ENCODE measurements at places on chromosomes 2 and 18.

- DNase-seq = no peak
These were observed 120.5 kb upstream of the MC4R start for GRCh38 chr18:60493066-60493465.

DNA sequence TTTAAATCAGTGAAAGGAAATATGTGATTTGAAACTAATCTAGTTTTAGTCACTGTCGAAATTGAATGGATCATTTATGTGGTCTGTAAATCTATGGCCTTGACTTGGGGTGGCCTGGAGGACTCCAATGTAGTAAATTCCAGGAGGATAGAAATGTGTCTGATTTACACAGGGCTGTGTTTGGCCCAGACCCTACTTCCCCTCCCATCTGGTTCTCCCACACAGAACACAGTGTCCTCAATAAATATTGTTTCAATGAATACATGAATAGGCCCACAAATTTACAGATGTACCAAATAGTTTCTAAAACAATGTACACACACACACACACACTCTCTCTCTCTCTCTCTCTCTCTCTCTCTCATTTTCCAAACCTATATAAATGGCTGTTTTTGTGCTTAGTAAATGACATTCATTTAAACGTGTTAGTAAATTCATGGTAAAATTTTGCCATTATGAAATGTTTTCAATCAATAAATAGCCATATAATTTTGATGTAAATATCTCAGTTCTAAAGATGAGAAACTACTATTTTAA, 1.9 kb downstream of the CCDC68 start:
- DNase-seq = no peak

GRCh38 chr2:187379869-187380268, 68.2 kb downstream of the CALCRL start:
- no peak for DNase-seq

- DNase-seq = no peak
These were observed 20.0 kb upstream of the SERPINB3 start for GRCh38 chr18:63681449-63682340.

- DNase-seq = no peak
These were observed 153.6 kb downstream of the MTCL1 start for GRCh38 chr18:8858888-8859511.

DNA sequence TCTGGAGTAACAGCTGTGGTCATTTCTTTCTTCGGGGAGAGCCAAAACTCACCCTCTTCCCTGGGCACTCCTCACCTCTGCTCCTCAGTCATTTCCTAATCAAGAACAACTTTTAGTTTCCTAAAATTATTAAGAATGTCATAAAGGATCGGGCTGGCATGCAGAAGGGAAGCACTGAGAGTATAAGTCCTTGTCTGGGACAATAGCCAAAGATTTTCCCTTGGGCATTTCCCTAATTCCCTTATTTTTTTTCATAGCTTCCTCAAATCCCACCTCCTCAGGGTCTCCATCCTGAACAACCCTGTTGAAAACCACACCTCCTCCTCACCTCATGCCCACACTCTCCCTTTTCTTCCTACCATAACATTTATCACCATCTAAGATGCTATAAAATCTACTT, 115.0 kb downstream of the MREG start:
- DNase-seq = no peak

- DNase-seq = peak; percentile 58
These were observed 97.3 kb downstream of the FMNL2 start for GRCh38 chr2:152432206-152432653.

GRCh38 chr18:2919600-2919999, 72.8 kb downstream of the EMILIN2 start:
- no peak for DNase-seq

DNA sequence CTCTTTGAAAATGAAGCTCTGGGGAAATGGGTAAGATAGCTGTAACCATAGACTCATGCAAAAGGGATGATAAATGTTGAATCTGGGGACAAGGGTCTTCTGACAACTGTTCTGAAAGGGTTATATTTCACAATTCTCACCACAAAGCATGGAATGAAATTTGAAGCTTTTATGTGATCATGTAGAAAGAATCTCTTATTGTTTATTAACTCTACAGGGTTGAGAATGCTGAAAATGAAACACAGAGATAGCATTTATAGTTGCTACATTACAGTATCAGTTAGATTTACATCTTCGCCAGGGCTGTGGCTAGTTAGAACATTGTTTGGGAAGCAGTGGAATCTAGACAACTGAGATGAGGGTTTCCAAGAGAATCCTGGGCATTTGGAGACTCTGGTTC, 97.4 kb upstream of the LHCGR start:
- no peak for DNase-seq

DNA sequence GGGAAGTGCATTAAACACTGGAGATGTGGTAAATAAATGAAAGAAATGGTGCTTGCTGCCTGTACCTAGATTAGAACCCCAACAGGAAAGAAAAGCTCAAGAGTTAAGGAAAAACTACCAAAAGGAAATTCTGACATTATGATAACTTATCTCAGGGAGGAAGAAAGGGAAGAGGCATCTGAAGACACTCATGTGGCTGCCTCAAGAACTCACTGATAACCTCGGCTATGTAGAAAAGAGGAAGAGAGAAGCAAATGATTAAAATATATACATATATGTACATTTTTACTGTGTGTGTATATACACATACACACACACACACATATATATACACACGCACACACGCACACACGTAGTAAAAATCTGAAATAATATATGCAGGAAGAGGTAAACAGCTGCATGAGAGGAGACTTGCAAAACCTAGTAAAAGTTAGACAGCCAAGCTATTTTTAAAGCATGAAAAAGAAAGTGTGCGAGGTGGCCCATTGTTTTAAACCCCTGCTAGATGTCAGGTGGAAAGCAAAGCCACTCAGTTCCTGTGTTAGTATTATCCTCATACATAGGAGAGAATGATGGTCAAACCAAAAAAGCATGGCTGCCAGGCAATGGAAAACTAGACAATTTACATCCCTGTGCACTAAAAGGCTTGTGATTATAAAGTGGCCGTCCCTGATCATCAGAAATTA, 483.0 kb upstream of the NRP2 start:
- DNase-seq = no peak

DNA sequence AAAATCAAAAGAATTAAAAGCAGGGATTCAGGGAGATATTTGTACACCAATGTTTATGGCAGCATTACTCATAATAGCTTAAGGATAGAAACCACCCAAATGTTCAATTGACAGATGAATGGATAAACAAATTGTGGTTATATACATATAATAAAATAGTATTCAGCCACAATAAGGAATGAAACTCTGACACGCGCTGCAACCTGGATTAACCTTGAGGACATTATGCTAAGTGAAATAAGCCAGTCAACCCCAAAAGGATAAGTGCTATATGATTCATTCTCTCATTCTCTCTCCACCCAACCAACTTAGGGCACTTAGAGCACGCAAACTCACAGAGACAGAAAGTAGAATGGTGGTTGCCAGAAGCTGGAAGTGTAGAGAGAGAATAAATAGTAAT, 216.8 kb upstream of the SLC14A2 start:
- DNase-seq = no peak

DNA sequence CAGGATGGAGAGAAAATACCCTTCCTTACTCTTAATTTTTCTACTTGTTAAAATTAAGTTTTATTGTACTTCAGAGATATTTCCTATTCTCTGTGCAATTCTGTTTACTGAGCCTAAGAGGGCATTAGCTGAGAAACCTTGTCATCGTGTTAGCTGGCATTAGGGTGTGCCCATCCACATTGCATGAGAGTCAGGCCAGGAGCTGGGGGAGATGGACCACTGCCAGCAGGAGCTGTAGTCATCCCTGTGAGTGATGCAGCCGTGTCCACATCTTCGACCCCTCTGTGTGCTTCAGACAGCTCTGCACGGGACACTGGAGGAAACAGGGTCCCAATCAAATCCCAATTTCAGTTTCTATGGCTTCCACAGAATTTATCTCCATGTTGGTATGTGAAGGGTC, 34.2 kb downstream of the ABCA12 start:
- no peak for DNase-seq

DNA sequence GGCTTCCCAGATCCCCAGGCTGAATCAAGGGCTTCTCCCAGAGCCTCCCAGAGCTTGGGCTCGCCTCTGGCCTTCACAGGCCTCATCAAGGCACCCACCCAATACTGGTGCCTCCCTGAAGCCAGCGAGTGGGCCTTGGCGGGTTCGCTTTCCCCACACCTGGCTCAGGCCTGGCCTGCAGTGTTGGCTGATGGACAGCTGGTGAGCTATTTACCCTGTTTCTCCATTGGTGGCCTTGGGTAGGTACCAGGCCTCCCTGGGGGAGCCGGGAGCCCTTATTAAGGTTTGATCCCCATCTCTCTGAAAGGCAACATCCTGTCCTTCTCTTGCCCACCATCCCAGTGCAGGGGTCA, 18.2 kb upstream of the DUSP2 start:
- no peak for DNase-seq

- no peak for DNase-seq
These were observed 36.0 kb downstream of the MRPL33 start for GRCh38 chr2:27807476-27807875.

GRCh38 chr2:233799087-233799665, 21.0 kb downstream of the MROH2A start:
- no peak for DNase-seq

- DNase-seq = no peak
These were observed 223.5 kb downstream of the RNF152 start for GRCh38 chr18:61669320-61669719.

DNA sequence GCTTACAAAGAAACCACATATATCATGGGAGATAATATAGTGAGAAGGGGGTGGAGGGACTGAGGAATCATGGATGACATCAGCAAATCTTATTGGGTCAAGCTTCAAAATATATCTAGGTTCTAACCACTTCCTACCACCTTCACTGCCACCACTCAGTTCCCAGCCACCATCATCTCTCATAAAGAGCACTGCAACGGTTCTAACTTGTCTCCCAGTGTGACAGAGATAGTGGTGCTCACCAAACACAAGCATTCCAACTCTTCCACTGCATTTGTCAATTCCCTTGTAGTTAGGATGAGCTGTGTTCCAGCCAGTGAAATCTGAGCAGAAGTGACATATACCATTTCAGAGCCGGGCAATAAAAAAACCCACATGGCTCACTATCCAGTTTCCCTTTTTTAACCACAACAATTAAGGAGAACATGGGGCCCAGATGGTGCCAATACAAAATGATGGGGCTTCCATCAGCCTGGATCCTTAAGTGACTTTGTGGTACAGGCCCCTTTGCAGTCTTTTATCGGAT, 318.1 kb downstream of the NBAS start:
- DNase-seq = no peak

GRCh38 chr2:197028230-197028629, 101.7 kb upstream of the PGAP1 start:
- no peak for DNase-seq
